Activated CD4-positive, CD25-positive, alpha-beta regulatory T cell (primary cell): ENCODE measurements at places on chromosomes 4 and X.

DNA sequence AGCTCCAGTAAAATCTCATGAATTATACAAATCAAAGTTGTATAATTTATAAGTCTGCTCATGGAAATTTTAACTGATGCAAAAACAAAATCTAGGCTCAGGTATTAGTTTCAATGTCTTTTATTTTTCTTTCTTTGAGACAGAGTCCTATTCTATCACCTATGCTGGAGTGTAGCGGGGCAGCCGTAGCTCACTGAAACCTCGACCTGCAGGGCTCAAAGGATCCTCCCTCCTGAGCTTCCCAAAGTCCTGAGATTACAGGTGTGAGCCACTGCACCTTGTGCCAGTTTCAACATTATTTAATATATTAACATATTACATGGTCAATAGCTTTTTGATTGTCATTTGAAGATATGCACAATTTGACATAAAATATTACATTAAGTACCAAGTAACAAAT lies 678.7 kb downstream of the ARAP2 start:
- no peak for DNase-seq

DNA sequence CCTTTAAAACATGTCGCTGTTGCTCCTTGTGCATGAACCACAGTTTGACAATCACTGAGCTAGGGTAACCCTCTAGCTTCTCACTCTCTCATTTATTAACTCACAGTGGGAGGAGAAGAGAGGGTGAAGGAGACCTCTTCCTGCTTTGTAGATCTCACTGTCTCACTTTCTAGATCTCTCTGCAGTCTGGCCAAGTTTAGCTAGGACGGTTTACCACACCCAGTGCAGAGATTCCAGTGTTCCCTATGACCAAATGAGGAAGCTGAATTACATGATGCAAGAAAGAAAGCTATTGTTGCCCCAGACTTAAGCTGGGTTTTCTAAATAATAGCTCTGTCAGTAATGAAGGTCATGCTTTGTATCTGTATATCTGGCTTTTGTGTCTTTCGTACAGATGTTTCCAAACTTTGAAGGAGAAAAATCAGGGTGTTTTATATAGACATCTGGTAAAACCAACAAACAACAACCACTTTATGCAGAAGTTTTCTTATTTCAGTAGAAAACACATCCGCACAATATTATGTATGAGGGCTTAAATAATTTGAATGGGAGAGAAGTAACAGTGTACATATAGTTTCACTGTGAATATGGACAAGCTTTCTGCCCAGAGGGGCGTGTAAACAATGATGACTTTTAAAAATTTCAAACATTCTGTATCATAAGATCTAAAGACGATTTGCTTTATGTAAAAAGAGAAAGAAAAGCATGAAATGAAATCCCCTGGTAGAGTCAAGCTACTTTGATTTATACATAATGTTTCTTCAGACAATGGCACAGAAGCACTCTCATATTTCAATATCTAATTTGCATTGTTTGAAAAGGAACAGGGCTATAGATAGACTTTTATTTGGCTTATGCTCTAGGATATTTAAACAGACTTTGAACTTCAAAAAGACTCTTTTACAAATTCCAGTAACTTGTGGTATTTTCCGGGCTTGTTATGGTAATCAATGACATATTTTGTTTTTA lies 582.3 kb downstream of the FSTL5 start:
- no peak for DNase-seq

DNA sequence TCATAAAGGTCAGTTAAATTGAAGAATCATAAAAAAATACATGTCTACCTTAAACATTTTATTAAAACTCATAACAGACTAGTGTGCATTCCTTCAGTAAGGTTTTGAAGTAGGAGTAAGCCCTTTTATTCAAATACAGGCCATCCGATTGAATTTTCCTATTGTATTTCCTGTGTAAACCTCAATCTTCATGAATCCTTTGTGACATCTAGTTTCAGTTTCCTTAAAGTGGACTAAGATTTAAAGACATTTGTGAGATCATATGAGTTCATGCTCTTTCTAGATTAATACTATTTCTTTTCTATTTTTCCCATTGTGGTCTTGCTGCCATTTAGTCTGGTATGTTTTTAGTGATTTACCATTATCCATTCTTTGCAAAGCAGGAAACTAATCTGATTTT lies 644.7 kb upstream of the BOD1L1 start:
- no peak for DNase-seq

DNA sequence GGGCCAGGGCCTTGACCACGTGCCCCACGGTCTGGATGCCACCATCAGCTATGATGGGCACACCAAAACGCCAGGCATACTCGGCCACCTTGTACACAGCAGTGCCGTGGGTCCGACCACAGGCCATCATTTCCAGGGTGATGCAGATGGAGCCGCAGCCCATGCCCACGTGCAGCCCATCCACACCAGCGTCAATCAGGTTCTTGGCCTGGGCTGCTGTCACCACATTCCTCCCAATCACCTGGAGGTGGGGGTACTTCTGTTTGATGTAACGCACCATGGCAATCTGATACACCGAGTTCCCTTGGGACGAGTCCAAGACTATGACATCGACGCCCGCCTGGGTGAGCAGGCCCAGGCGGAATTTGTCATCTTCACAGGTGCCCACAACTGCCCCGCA lies 221.2 kb upstream of the ATP6AP2 start:
- DNase-seq = no peak

DNA sequence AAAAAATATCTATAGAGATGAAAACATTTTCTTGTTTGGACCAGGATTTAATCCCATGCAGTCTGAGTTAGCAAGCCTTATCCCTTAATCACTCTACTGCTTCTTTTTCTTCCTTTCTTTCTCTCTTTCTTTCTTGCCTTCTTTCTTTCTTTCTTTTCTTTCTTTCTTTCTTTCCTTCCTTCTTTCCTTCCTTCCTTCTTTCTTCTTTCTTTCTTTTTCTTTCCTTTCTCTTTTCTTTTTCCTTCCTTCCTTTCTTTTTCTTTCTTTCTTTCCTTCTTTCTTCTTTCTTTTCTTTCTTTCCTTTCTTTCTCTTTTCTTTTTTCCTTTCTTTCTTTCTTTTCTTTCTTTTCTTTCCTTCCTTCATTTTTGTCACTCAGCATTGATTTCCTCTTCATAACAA lies 434.6 kb downstream of the FAT4 start:
- DNase-seq = no peak

- no peak for DNase-seq
Observed at GRCh38 chr4:159390648-159391047, 287.8 kb downstream of the RAPGEF2 start.

GRCh38 chr4:125826801-125827695 lies 512.3 kb downstream of the FAT4 start:
- no peak for DNase-seq

DNA sequence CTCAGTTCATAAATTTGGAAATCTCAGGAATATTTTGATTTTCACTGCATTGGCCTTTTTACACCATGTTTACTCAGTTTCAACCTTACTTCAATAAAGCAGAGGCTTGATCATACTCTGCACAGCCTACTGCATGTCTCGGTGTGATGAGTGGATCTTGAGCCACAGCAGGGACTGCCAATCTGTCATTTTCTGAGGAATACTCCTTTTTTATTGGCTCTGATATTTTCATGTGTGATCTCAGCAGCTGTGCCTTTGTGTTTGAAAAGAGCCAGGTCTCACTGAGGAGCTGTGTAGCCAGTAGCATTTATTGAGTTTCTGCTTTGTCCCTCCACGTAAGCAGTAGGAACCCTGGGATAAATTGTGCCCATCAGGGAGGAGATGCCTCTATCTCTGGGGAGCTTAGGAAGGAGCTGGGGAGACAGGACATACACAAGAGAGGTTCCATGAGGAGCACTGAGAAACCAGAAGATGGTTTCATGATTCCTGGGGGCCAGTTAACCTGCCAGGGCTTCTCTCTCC lies 18.9 kb upstream of the TRIM2 start:
- no peak for DNase-seq

DNA sequence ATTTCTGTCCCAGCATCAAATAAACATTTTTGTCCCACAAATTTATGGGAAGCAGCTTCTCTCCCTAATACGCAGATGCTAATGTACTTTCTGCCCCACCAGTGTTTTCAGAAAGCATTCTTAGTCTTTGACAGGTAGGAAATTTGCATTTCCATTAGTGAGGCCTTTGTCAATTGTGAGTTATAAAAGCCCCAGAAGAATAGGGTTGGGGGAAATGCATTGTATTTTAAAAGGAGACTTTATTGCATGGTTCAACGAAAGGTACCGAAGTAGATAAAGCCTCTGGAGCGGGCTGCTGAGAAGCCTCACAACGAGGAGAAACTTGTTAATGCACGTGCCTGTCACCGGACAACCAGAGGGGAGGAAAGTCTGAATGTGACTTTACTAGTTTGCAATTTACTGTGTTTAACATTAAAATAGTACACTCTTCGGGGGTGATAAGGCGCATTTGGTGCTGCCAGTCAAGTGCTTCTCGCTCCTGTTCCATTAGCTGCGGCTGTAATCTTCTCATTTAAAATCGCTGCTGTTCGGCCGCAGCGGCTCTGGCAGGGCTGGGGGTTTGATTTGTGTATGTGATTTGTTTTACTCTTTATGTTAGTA lies 63.4 kb downstream of the DCTD start:
- no peak for DNase-seq

- DNase-seq = no peak
Observed at GRCh38 chr4:23811161-23811560, 78.7 kb downstream of the PPARGC1A start.
